ENCODE measurements at places on chromosomes 12 and 14. TPM values are rescaled to one million over a fixed set of nuclear protein-coding genes. Genes with fewer than 3 reads are reported as not detected.

The KRT6C gene
- not detected for polyA plus RNA-seq

The CCDC38 gene
- not detected for polyA plus RNA-seq

The KRT75 gene
- polyA plus RNA-seq, result not detected

The ETFBKMT gene
- 1.6 TPM for polyA plus RNA-seq

The RNASE3 gene
- polyA plus RNA-seq, result not detected

The ZDHHC17 gene
- 28.6 TPM for polyA plus RNA-seq

The AQP5 gene
- polyA plus RNA-seq, result 0.10 TPM

The CIROP gene
- polyA plus RNA-seq, result not detected

The CTDSP2 gene
- polyA plus RNA-seq, result 119 TPM

The CRIP1 gene
- polyA plus RNA-seq, result 0.72 TPM

The BCL11B gene
- not detected for polyA plus RNA-seq

The ZNF410 gene
- polyA plus RNA-seq, result 22.8 TPM

The SPIC gene
- not detected for polyA plus RNA-seq

The OLR1 gene
- polyA plus RNA-seq, result not detected

The MTERF2 gene
- polyA plus RNA-seq, result 9.6 TPM

The BATF gene
- polyA plus RNA-seq, result not detected

The SLC25A21 gene
- not detected for polyA plus RNA-seq

The PLXNC1 gene
- 0.28 TPM for polyA plus RNA-seq

The NRXN3 gene
- 1.6 TPM for polyA plus RNA-seq

The NGB gene
- not detected for polyA plus RNA-seq

The KRT3 gene
- not detected for polyA plus RNA-seq

The ZFHX2 gene
- polyA plus RNA-seq, result 0.77 TPM

The TSPAN11 gene
- 6.6 TPM for polyA plus RNA-seq

The TAS2R42 gene
- polyA plus RNA-seq, result not detected

The TEX52 gene
- polyA plus RNA-seq, result not detected

The RIPK3 gene
- not detected for polyA plus RNA-seq

The GALNT16 gene
- 12.7 TPM for polyA plus RNA-seq

The FGF23 gene
- not detected for polyA plus RNA-seq

The IL31 gene
- polyA plus RNA-seq, result not detected

The NELL2 gene
- polyA plus RNA-seq, result 0.28 TPM

The LPCAT3 gene
- polyA plus RNA-seq, result 29.2 TPM

The OTOGL gene
- polyA plus RNA-seq, result 0.97 TPM

The NAV3 gene
- 15.9 TPM for polyA plus RNA-seq

The SERPINA1 gene
- polyA plus RNA-seq, result 11.3 TPM

The YEATS4 gene
- polyA plus RNA-seq, result 13.2 TPM

The SMCO2 gene
- 0.21 TPM for polyA plus RNA-seq

The PAH gene
- polyA plus RNA-seq, result not detected

The KCNC2 gene
- polyA plus RNA-seq, result not detected

The TPH2 gene
- polyA plus RNA-seq, result not detected

The CLEC9A gene
- not detected for polyA plus RNA-seq

Data from SK-N-SH (cell line).